ENCODE measurements at places on chromosomes 5 and 9.

DNA sequence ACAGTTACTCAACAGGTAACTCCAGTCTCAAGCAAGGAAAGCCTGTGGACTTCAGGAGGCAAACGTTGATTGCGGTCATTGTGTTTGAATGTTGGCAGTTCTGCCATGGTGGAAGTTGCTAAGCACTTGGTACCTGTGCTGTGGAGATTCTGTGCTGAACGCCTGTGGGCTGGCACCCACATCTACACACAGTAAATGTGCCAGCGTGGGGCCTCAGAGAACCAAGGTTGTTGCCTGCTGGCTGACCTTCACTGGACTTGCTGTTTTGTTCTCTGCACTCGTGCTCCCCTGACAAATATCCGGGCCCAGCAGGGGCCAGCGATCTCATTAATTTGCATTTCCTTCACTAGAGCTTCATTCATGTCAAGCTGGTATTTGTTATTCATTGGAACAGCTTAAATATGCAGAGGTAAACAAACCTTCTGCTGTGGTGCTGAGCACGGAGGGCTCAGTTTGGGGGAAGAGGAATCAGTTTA, 141.8 kb downstream of the PRKACG start:
- H3K27ac ChIP-seq = no peak overlapping the region
- no peaks in the 10 kb centered on the region for H3K27me3 ChIP-seq
- H3K4me3 ChIP-seq = no peak overlapping the region
- H3K36me3 ChIP-seq = no peaks in the 10 kb centered on the region
- no peak for DNase-seq

DNA sequence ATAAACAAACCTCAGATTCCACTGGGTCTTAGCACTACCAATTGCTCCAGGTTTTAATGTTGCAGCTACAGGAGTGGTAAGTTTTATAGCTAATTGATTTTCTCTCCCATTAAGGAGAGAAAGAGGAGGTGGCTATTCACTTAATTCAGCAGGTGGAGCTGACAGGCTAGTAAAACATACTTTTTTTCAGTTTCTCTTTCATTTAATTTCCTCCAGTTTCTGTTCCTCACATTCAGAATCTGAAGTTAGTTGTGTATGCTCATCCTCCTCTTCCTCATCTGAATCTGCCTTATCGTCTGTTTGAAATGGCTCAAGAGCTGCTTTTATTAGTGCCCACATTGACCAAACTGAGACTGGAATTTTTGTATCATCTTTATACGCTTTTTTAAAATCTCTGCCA, 98.0 kb downstream of the PLPPR1 start:
- no peaks in the 10 kb centered on the region for H3K36me3 ChIP-seq
- DNase-seq = no peak
- no peaks in the 10 kb centered on the region for H3K4me1 ChIP-seq
- H3K27me3 ChIP-seq = peaks cover 2% of the 10 kb centered on the region

- H3K27me3 ChIP-seq = no peaks in the 10 kb centered on the region
- H3K27ac ChIP-seq = no peak overlapping the region
- no peak overlapping the region for H3K4me3 ChIP-seq
- no peak for DNase-seq
- no peaks in the 10 kb centered on the region for H3K4me1 ChIP-seq
Measured at GRCh38 chr9:82108941-82109340, 120.4 kb downstream of the SPATA31D1 start.

GRCh38 chr9:100739666-100740065, 161.8 kb downstream of the CAVIN4 start:
- H3K27me3 ChIP-seq = no peaks in the 10 kb centered on the region
- no peak for DNase-seq
- no peaks in the 10 kb centered on the region for H3K36me3 ChIP-seq
- no peak overlapping the region for H3K27ac ChIP-seq

GRCh38 chr5:61701877-61702602, 370.0 kb downstream of the ZSWIM6 start:
- no peaks in the 10 kb centered on the region for H3K4me1 ChIP-seq
- H3K4me3 ChIP-seq = no peak overlapping the region
- H3K36me3 ChIP-seq = no peaks in the 10 kb centered on the region
- H3K27me3 ChIP-seq = peaks cover 2% of the 10 kb centered on the region

DNA sequence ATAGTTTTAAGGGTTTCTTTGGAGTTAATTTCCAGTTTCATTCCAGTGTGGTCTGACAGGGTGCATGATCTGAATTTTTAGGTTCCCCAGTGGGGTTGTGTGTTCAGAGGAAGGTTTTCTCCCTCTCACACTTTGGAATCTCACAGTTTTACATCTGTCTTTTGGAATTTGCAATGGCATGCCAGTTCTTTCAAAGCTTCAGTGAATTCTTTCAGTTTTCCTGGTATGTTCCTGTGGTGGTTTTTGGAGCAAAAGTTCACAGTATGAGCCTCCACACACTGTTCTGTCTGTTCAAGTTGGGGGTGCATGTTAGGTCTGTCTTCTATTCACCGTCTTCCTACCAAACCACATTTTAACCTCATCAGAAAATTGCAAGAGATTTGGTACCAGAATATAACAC, 624.2 kb downstream of the KCTD16 start:
- DNase-seq = no peak
- H3K27ac ChIP-seq = no peak overlapping the region
- H3K36me3 ChIP-seq = no peaks in the 10 kb centered on the region
- H3K4me3 ChIP-seq = no peak overlapping the region
- no peaks in the 10 kb centered on the region for H3K27me3 ChIP-seq

DNA sequence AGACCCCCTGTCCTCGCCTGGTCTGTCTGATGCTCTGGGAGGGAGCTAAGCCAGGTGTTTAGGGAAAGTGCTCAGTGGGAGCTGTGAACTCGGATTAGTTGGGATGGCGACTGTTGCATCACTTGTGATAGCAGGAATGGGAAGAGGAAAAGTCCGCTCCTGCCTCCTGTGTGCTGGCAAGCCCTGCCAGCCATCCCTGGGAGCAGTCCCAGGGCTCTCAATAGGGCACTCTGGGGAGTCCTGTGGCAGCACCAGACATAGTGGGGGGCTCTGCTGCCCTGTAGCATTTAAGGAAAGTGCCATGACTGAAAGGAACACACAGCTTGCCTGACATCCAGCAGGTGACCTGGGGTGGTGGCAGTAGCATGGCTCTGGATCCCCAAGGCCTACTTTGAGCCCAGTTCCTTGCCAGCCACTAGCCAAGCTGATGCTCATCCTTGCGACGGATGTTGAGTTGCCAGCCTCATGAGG, 81.5 kb downstream of the AMBP start:
- H3K27ac ChIP-seq = no peak overlapping the region
- H3K4me3 ChIP-seq = no peak overlapping the region
- no peaks in the 10 kb centered on the region for H3K36me3 ChIP-seq
- no peaks in the 10 kb centered on the region for H3K4me1 ChIP-seq
- no peak for DNase-seq

DNA sequence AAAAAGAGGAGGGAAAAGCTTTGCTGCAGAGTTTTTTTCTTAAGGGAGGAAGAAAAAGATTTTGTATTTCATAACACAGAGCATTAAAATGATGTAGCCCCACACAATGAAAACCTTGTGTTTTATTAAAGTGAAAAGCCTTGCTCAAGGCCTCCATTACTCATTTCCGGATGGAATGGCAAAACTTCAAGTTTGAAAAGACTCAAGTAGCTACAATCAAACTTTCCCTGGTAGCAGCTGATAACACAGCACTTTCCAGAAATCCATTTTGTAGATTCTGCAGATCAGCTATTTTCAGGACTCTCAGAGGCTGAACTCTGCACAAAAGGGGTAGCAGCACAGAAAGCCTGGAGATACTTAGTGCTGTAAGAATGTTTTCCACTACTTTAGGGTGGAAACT, 374.8 kb downstream of the NFIB start:
- no peaks in the 10 kb centered on the region for H3K27me3 ChIP-seq
- no peak overlapping the region for H3K27ac ChIP-seq
- DNase-seq = no peak

All from activated CD4-positive, alpha-beta memory T cell treated with anti-CD3 and anti-CD28 coated beads for 36 hours (primary cell).